ENCODE measurements at places on chromosomes 5 and 9.

DNA sequence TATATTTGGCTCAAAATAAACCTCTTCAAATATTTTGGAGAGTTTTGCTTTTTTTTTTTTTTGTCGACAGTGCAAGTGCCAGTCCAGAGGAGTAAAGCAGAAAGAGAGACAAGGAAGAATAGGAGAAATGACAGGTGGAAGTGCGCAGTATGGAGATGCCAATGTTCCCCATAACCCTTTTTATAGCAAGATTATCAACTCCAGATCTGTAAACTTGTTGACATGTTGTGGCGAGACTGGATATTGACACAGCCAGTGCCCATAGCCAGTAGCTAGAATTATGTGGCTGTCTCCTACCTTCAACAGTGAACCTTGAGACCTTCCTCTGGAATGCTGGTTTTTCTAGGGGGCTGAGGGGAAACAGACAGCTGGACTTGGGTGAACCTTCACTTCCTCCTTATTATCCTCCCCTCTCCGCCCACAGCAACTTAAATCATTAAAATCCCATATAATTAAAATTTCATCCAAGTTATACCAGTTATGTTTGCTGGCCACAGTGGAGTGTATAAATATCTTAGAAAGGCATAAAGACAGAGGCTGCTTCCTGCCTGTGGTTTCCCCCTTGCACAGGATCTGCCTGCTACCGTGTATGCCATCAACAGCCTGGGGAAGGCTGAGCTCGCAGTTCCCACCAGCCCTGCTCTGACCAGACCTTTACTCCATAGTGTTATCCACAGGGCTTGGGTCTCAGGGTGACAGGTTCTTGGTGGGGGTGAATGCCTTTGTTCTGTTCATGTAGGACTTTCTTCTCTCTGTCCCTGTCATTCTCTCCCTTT is 112.3 kb upstream of the ANKH start:
- no peak for DNase-seq

GRCh38 chr5:37888476-37888875 is 48.6 kb upstream of the GDNF start:
- no peak for DNase-seq

GRCh38 chr9:114202849-114203248 is 47.5 kb downstream of the COL27A1 start:
- no peak for DNase-seq

DNA sequence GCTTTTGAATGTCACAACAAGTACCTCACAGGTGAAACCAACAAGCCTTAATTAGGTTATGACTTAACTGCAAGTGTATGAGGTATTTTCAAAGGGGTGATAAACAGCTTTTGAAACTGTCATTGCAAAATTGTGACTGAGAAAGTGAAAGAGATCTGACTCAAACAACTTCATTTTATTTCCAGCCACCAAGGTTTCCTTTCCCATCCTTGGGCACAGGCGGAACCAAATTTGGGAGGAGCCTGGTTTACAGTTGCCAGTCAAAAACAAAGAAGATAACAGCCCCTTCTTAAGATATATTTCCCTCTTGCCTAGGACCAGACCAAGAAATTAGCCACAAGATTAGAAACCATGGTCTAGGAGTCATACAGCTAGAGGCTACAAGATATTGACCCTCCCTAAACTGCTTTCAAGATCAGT is 417.1 kb downstream of the CSNK1G3 start:
- DNase-seq, result no peak

- no peak for DNase-seq
Measured at GRCh38 chr5:84242286-84242685, 142.4 kb downstream of the EDIL3 start.

GRCh38 chr5:63154476-63155309 is 576.1 kb downstream of the LRRC70 start:
- no peak for DNase-seq

- DNase-seq, result no peak
Measured at GRCh38 chr5:150993422-150993821, 27.0 kb upstream of the GPX3 start.

DNA sequence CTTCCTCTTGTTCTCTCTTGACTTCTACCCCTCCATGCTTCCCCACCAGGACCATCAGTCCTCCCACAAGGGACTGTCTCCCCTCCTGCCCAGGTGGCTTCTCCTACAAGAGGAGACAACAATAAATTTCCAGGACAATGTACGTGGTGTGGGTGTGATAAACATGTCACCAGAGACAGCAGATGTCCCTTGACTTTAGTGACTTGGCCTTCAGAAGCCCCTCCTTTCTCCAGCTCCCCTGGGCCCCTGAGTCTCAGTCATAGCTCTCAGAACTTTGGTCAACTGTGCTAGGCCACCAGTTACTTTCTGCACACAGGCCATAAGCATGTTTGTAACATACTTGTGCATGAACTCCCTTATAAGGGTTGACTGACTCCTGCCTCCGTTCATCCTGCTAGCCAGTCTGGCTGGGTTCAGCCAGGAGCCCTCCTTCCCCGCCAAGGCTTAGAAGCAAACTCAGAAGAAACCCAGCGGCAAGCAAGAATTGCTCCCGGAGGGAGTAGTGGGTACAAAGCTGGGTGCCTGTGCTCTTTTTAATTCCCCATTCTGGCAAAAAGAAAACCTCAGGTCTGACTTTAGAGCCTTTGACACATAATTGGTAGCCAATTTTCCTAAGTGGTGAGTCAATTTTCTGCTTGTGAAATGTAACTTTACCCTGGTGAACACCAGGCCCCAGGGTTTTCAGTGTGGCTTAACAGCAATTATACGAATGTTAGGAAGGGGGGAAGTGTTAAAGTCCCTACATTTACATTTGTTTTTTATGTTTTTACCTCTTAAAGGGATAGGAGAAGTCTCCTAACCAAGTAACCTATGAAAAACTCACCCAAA is 49.2 kb downstream of the EBF1 start:
- no peak for DNase-seq

GRCh38 chr5:6273090-6273735 is 105.1 kb downstream of the MED10 start:
- DNase-seq, result no peak

GRCh38 chr5:159874263-159874662 is 42.0 kb upstream of the ADRA1B start:
- no peak for DNase-seq
